Activated CD4-positive, CD25-positive, alpha-beta regulatory T cell treated with anti-CD3 and anti-CD28 coated beads, Interleukin-2, amount 50 U/mL, for 72 hours (primary cell): ENCODE measurements at places on chromosomes 16 and 17.

- DNase-seq: no peak
Measured at GRCh38 chr17:14760719-14761411, 460.0 kb downstream of the HS3ST3B1 start.

DNA sequence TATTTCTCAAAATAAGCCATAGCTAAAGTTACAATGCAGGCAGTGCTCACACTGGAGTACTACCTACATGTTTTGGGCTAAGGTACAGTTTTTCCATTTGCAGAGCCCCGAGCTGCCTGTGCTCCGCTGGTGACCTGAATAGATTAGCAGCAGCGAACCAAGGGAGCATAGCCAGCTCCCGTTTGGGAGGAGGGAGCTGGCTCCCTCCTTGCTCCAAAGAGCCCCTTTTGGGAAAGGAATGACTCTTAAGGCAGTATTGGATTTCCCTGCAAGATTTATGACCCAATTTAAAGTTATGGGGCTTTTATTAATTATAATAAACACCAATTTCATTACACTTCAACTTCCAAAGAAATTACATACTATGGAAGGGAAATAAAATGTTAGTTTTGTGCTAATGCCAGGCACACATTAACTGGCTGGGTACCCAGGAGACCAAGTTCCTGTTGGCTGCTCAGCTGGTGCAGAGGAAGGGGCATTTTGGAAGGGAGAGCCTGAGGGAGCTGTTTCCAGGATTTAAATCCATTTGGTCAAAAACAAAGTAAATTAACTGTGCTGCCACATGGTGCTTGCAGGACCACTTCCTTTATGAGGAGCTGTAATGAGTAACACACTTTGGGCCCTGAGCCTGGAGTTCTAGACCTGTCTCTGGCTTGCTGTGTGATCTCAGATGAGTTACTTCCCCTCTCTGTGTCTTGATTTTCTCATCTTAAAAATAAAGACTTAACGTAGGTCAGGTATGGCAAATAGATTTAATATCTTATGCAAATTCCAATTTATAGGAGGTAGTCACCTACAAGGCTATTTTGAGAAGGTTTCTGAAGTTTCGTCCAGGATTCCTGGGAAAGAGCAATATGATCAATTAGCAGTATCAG lies 362.1 kb upstream of the CCL2 start:
- DNase-seq: no peak

DNA sequence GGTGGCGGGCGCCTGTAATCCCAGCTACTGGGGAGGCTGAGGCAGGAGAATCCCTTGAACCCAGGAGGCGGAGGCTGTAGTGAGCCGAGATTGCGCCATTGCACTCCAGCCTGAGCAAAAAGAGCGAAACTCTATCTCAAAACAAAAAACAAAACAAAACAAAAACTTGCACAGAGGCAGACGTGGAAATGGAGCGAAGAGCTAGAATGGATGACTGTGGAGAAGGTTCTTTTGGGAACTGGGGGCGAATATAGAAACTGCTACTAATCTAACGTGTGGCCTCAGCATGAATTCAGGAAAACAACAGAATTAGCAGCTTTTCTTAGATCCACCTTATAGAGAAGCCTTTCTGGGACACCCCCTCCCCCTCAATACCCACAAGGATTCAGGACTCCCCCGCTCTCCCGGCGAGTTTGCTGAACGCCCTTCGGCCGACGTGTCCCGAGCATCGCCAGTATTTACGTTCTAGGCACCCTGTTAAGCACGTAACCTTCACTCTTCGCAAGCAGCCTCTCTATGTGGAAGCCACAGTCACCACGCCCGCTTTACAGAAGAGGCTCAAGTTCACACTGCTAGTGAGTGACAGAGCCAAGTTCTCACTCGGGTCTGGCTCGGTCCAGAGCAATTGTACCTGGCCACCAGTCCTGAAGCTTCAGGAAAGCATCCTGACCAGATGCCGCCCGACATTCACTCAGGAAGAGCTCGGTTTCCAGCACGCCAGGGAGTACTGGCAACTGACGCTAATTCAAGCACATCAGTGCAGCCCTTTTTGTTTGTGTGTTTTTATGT lies 13.3 kb upstream of the ABR start:
- no peak for DNase-seq

- DNase-seq: no peak
Measured at GRCh38 chr17:32302860-32303649, 37.4 kb downstream of the RHBDL3 start.

DNA sequence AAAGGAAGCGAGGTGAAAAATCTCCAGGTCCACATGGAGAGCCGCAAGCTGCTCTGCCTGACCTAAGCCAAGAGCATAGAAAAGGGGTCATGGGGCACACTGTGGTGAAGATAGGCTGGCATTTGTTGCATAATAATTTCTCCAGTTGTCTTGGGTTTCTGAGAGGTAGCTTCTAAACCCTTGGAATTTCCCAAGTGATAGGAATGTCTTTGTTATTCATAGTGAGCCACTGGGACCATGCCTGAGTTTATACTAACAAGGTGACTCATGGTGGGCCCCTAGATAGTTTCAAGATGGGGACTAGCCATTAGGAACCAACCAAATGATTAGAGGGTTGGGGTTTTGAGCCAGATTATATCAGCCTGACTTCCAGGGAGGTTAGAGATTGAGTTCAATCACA lies 25.6 kb downstream of the SOST start:
- no peak for DNase-seq

DNA sequence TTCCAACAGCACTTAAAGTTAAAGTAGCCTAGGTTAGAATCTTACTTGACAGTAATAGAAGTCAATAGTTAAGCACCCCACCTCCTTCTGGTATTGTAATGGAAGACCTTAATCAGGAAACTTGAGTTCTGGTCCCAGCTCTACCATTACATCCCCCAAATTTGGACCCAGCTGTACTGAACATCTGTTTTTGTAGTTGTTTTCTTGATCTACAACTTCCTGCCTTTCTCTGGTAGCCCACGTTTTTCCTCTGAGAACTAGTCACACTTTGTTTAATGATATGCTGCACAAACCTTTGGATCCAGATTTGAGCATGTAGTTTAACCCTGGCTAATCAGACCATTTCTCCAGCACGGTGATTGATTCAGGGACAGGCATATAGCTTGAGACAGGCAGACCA lies 505.0 kb downstream of the HS3ST4 start:
- no peak for DNase-seq

- DNase-seq: no peak
Measured at GRCh38 chr17:62963296-62963695, 2.7 kb upstream of the TANC2 start.

DNA sequence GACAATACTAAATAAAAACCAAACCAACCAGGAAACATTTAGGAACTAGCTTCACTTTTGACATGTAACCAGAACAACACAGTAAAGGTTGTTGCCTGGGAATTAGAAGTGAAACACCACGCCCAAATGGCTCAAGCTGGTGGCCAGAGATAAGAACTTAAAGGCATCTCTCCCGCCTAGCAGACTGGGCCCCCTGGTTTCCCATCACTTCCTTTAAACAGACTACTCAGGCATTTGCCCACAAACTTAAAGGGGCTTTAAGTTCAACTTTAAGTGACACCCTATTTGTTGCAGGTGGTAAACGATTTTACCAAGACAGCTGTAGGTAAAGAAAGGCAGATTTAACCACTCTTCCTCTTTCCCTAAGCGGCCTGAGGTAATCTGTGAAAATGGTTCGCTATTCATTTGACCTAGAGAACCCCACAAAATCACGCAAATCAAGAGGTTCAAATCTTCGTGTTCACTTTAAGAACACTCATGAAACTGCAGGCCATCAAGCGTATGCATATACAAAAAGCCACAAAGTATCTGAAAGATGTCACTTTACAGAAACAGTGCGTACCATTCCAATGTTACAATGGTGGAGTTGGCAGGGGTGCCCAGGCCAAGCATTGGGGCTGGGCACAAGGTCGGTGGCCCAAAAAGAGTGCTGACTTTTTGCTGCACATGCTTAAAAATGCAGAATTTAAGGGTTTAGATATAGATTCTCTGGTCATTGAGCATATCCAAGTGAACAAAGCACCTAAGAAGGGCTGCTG lies 40.8 kb upstream of the BPTF start:
- no peak for DNase-seq

DNA sequence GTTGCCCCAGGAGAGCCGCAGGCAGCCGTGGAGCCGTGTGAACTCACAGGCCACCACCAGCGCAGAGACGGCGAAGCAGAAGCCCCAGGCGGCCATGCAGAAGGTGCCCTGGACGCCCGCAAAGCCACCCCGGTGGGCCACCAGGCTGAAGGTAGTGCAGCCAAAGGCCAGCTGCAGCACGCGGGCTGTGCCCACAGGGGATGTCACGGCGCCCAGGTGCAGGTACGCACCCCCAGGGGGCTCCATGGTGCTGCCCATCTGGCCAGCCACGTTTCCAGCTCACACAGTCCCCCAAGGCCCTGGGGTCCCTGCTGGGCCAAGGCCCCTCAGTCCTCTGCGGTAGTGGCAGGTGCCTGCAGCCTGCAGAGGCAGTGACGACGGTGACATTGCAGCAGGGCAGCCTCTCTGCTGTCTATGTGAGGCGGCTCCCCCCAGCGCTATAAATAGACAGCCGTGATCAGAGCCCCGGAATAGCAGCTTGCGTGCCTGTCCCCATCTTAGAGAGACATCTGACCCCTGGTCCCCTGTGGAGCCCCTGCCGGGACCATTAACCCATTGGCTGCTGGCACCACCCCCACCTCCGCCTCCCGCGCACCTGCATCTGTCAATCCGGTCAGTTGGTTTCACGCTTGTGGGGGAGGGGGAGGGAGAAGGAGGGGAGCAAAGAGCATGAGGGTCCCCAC lies 4.5 kb upstream of the PYCR1 start:
- no peak for DNase-seq

- no peak for DNase-seq
Measured at GRCh38 chr16:13926891-13927290, 6.9 kb downstream of the ERCC4 start.

DNA sequence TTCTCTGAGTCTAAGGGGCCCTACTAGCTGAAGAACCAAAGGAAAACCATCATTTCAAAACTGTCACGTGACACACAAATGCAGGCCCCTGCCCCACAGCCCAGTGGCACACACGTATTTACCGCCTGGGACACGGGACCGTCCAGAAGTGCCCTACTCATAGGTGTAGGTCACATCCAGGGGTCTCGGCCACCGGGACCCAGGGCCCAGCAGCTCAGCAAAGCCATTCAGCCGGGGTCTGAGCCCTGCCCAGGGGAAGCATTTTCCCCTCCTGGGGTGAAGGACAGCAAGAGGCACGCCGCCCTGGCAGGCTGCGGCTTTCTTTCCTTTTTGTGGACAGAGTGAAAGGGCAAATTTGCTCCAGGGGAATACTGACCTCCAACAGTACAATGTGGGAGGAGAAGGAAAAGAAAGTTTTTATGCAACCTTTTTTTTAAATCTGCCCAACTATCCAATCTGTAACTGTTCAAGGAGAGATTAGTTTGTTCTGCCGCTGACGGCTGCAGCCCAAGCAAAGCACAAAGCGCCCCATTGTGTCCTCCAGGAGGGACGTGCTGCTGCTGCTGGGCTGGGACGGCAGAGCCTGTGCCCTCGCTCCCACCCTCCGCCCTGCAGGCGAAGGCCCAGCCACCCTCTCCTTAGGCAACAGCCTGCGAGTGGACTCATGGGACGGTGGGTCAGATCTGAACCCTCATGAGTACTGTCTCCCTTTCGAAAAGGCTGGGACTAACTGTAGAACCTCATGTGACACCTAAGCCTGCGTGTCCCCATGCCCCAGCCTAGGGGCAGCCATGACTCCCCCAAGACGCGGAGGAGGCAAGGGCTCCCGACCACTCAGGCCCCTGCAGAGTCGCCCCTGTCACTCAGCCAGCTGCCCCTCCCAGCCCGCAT lies 21.3 kb downstream of the SLC7A5 start:
- no peak for DNase-seq

GRCh38 chr17:62703261-62703775 lies 75.8 kb downstream of the MRC2 start:
- no peak for DNase-seq

DNA sequence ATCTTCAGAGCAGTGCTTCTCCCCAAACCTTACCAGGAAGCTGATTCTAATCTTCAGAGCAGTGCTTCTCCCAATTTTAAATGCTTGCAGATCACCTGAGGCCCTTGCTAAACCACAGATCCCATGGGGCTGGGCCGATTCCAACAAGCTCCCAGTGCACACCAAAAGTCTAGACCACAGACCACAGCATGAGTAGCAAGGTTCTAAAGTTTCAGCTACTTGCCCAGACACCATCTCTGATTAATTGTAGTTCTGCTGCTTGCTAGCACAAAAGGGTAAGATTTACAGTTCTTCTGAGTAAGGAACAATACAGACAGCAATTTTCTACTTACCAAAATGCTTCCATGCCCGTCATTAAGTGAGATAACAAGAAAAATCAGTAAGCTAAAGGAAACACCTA lies 12.2 kb downstream of the CLEC3A start:
- no peak for DNase-seq

DNA sequence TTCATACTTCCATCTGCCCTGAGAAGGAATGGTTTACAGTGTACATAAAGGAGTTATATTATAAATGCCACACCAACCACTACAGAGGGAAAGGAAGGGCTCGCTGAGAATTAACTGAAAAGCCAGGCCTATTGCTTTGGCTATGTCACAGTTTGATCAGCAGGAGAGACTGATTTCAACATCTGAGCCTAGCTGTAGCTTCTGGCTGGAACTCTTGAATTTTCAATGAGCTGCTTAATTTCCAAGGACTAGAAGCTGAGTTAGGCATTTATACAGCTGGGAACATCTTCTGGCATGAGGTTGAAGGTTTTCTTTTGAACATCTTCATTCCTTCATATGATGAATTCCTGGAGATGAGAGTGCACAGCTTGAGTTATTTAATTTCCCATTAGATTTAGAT lies 47.6 kb upstream of the GNAO1 start:
- DNase-seq: no peak

GRCh38 chr16:9097266-9098219 lies 6.1 kb downstream of the HAPSTR1 start:
- DNase-seq: no peak

DNA sequence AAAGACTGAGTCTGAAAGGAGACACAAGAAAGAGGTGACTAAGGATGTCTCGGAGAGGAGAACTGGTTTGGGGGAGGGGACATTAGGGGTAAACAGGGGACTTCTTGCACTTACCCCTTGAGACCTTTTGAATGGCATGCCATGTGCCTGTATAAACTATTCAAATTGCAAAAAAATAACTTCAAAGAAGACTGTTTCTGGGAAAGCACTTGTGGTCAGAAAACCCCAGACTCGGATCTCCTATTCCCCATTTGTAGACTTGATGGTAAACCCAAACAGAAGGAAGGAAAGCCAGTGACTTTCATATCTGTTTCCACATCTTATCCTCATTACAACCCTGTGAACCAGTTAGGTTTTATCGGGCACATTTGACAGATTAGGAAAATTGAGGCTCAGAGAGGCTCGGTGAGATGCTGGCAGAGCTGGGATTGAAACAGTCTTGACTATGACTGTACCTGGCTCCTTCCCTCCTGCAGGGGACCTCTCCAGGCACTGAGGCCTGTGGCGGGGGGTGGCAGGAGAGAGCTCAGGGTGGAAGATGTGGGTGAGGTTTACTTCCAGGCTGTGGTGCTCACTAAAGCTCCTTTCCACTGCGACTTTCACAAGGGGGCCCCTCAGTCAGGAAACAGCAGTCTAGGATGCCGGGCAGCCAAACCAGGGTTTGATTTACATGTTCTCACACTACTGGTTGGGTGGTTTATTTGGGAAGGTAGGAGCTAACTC lies 30.5 kb upstream of the PLCG2 start:
- DNase-seq: no peak

- DNase-seq: no peak
Measured at GRCh38 chr17:30300818-30301217, 9.1 kb upstream of the BLMH start.

GRCh38 chr16:55398762-55399161 lies 74.8 kb downstream of the IRX6 start:
- no peak for DNase-seq
